ENCODE measurements at places on chromosomes 7 and 10.

DNA sequence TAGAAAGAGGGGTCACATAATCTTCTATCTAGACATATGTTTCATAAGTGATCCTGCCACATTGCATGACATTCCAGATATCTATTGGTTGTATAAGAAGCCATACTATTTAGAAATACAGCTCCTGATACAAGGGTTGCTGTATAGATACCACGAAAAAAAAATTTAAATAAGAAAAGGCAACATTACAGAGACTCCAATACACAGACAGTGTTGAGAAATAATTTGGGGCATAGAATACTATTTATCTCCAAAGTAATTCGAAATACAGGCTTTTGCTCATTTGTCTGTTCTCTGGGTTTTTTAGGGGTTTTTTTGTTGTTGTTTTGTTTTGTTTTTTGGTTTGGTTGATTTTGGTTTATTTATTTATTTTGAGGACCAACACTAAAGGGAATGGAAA is 2.6 kb downstream of the IFIT2 start:
- no peak for DNase-seq

DNA sequence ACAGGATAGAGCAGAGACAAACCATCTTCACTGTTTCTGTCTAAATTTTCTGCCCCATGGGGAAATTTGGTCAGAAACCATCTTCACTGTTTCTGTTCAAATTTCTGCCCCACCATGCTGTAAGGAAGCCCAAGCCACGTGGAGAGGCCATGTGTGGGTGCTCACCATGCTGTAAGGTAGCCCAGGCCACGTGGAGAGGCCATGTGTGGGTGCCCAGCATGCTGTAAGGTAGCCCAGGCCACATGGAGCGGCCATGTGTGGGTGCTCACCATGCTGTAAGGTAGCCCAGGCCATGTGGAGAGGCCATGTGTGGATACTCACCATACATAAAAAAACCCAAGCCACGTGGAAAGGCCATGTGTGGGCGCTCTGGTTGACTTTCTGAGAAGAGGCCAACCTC is 1088.7 kb upstream of the AUTS2 start:
- DNase-seq: no peak

- DNase-seq: no peak
Observed at GRCh38 chr7:25124465-25125136, 459 bp downstream of the CYCS start.

GRCh38 chr7:32221736-32222135 is 151.5 kb upstream of the PDE1C start:
- no peak for DNase-seq

DNA sequence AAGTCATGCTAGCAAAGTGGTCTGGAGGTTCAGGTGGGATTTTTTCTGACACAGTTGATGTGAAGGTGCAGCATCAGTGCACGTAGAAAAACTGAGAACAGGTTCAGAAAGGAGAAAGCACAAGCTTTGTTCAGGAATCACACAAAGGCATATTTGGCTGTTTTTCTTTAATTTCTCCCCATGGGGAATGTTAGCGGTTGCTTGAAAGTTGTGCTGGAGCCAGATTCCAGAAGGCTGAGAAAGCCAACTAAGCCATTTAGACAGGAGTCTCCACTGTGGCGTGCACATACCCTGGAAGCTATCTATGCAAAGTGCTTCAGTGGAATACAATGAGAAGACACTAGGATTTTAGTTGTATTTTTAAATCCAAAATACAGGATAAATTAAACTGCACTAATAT is 201.4 kb downstream of the PCLO start:
- DNase-seq: no peak

- no peak for DNase-seq
Observed at GRCh38 chr7:98618786-98619185, 1.7 kb downstream of the NPTX2 start.
